ENCODE measurements at places on chromosomes 16 and 17. TPM values are rescaled to one million over a fixed set of nuclear protein-coding genes. Genes with fewer than 3 reads are reported as not detected.

RNF222 gene
- not detected for total RNA-seq

RND2 gene
- total RNA-seq = 0.27 TPM

TAC4 gene
- not detected for total RNA-seq

ZG16 gene
- not detected for total RNA-seq

RHOT2 gene
- 42.6 TPM for total RNA-seq

CNTNAP4 gene
- total RNA-seq = not detected

BLTP2 gene
- 213 TPM for total RNA-seq

KRTAP3-2 gene
- total RNA-seq = not detected

BCL6B gene
- 109 TPM for total RNA-seq

GP1BA gene
- total RNA-seq = not detected

HAS3 gene
- total RNA-seq = 0.40 TPM

GAS7 gene
- total RNA-seq = under 0.01 TPM

PRM2 gene
- not detected for total RNA-seq

DHRS7C gene
- total RNA-seq = not detected

MYH13 gene
- not detected for total RNA-seq

CES5A gene
- total RNA-seq = not detected

ARHGAP23 gene
- total RNA-seq = 96.5 TPM

ZNF688 gene
- 4.5 TPM for total RNA-seq

DNASE1L2 gene
- total RNA-seq = 0.36 TPM

BIRC5 gene
- 57.2 TPM for total RNA-seq

ABCA8 gene
- total RNA-seq = 15.8 TPM

RPL26 gene
- 3,967 TPM for total RNA-seq

KRT12 gene
- not detected for total RNA-seq

GFER gene
- 13.6 TPM for total RNA-seq

FDXR gene
- total RNA-seq = 42.3 TPM

PRSS53 gene
- total RNA-seq = 1.1 TPM

ZNF469 gene
- total RNA-seq = 2.7 TPM

KIF2B gene
- total RNA-seq = not detected

BMERB1 gene
- 19.8 TPM for total RNA-seq

SLC12A3 gene
- not detected for total RNA-seq

SDR42E2 gene
- 0.07 TPM for total RNA-seq

KRTAP1-5 gene
- not detected for total RNA-seq

C16orf87 gene
- total RNA-seq = 10.1 TPM

FBXW10 gene
- total RNA-seq = not detected
